ENCODE measurements at places on chromosomes 16 and 17. TPM values are rescaled to one million over a fixed set of nuclear protein-coding genes. Genes with fewer than 3 reads are reported as not detected.
A peak's percentile ranks its signal among the peaks of the same experiment; 100 is the strongest.

Gene CHD9NB
- 2.2 TPM for total RNA-seq

Gene KRTAP3-2
- not detected for total RNA-seq

Gene SHISA9
- 0.52 TPM for total RNA-seq

Gene KIF2B
- not detected for total RNA-seq

DNA sequence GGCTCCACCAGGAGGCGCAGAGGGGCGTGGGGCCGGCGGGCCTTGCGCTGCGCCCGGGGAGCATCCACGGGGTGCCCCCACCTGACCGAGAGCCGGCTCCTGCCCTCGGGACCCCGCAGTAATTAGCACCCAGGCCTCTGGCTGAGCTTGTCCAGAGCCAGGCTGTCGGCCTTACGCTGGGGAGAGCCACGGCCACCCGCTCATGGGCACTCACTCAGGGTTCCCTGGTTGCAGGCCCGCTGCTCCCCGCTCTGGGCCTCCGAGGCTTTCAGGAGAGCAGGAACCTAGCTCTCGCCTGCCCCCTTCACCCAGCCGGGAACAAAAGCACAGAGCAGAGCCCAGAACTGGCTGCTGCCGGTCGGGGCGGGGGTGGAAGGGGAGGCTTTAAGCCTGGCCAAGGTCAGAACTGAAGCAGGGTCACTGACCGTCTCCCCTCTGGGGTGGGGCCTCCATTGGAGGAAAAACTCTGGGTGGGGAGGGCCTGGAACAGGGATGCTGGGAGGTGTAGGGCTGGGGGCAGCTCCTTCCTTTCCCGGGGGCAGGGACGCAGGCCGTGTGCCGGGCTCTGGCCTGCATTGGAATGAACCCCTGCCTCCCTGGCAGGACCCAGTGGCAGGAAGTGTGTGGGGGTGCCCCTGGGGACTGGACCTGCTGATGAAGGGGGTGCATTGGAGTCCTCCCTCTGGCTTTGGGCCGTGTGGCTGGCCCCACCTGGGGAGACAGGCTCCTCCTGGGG is 12.3 kb downstream of the GLIS2 start:
- DNase-seq, result peak; percentile 88

DNA sequence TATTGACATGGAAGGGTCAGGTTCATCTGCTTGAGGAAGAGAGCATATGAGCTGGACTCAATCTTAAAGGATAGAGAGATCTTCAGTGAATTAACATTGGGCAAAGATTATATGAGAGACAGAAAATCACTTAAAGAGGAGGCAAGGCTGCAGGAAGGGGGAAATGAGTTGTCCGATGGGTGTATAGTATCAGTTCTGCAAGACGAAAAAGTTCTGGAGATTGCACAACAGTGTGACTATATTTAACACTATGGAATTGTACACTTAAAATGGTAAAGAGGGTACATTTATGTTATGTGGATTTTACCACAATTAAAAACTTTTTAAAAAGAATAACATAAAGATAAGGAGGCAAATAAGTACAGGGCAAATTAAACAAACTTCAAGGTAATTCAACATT is 80.7 kb downstream of the HELZ start:
- DNase-seq, result no peak

GRCh38 chr17:43360376-43360738 is 38.4 kb upstream of the ARL4D start:
- DNase-seq, result no peak

DNA sequence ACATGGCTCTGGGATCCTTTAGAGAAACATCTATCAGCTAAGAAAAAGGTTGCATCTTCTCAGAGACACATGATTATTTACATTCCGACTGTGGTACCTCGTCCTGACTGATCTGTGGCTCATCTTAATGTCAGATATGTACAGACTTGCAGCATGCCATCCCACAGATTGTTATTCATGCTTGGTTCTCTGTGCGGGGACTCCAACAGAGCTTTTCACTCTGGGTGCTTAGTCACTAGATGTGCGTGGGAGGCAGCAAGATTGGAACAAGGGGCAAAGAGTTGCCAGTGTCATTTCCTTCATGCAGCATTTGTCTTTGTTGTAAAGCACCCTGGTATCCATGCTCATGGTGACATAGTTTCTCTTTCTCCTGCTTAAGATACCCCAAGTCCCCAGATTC is 179.1 kb upstream of the CACNG5 start:
- no peak for DNase-seq

DNA sequence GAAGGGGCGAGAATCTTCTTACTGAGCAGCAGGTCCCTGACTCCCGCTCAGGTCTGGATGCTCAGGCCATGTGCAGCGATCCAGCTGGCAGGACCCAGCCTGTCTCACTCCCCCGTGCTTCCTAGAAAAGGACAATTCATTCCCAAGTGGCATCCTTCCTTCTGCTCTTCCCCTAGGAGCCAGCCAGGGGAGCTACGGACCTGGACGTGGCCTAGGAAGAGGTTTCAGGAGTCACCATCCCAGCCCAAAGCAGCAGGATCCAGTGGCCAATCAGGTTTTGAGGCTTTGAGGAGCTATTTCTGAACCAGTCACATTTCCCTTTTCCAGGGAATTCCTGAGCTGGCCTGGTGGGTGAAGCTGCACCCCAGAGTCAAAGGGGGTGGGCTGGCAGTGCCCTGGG is 7.8 kb upstream of the CD79B start:
- DNase-seq, result no peak

DNA sequence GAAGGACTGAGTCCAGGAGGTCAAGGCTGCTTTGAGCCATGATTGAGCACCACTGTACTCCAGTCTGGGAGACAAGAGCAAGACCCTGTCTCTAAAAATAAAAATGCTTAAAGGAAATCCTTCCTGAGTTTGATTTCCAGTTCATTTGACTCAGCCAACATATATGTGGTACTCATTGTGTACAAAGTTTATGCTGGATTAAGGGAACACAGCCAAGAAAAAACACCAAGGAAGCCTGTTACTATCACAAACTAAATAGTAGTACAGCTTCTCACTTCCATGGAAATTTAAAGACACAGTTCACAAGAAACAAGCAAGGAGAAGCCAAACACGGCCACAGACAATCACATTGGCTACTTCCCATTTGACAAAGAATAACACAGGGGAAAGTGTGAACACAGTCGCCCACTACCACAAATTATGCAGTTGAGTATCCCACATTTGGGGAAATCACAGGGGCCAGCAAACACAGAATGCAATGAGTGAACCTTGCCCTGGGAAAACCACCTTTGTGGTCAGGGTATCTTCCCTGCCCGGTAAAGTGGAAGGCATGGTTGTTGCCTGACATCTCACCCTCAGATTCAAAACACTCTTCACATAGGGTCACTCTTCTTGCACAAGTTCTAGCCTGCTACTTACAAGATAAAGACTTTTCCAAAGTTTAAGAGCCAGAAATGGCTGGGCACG is 14.5 kb downstream of the TEX14 start:
- DNase-seq, result no peak

- no peak for DNase-seq
Measured at GRCh38 chr16:11104168-11105037, 151.6 kb downstream of the SOCS1 start.

- no peak for DNase-seq
Measured at GRCh38 chr16:49574826-49575225, 201.2 kb downstream of the C16orf78 start.

GRCh38 chr17:19780846-19781245 is 32.7 kb upstream of the ALDH3A1 start:
- DNase-seq, result no peak

- no peak for DNase-seq
Measured at GRCh38 chr17:69390795-69391501, 23.5 kb upstream of the MAP2K6 start.

GRCh38 chr17:1545618-1546017 is 17.0 kb downstream of the PITPNA start:
- no peak for DNase-seq

DNA sequence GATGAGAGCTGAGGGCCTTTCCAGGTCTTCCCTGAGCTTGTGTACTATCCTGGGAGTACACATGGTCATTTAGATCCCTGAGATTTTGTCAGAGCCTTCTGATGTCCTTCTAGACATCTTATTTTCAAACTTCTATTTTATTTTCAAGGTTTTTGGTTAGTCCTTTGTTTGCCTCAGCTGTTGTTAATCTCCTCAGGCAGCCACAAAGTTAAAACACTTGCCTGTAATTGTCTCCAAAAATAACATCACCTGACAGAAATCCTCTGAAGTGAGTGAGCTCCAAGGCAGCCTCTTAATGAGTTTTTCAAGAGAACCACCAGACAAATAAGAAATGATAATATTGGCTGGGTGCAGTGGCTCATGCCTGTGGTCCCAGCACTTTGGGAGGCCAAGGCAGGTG is 43.8 kb upstream of the CPHXL start:
- DNase-seq, result no peak

DNA sequence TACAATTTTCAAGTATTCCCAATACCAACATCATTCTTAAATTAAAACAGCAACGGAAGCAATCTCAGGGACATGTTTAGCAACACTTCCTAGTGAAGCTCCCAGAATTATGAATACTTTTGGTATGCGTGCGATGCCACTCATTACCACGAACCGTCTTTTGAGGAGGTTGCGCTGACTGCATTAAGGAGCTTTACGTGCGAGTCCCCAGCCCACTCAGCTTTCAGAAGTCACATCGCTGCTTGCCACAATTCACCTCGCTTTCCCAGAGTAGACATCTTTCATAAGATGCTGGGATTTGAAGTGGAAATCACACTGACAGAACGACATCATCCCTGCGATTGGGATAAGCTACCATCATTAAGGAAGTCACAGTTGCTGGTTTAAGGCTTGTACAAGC is 441.6 kb upstream of the HSBP1 start:
- DNase-seq, result no peak

Data from ureter (tissue), 1 donor.